ENCODE measurements at places on chromosomes 7 and 10.

DNA sequence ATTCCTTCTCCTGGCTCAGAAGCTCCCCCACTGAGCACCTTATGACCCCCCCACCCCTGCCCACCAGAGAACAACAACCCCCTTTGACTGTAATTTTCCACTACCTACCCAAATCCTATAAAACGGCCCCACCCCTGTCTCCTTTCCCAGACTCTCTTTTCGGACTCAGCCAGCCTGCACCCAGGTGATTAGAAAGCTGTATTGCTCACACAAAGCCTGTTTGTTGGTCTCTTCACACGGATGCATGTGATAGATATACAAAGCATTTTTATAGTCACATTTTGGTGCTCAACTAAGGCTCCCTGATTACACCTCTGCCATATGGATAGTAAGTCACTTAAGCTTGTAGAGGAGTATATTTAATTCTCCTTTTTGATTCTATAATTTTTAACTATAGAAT, 985.8 kb downstream of the REEP3 start:
- no peak for ATAC-seq

- peak; percentile 67 for ATAC-seq
These were observed 58.6 kb downstream of the ZMIZ1 start for GRCh38 chr10:79127151-79127961.

DNA sequence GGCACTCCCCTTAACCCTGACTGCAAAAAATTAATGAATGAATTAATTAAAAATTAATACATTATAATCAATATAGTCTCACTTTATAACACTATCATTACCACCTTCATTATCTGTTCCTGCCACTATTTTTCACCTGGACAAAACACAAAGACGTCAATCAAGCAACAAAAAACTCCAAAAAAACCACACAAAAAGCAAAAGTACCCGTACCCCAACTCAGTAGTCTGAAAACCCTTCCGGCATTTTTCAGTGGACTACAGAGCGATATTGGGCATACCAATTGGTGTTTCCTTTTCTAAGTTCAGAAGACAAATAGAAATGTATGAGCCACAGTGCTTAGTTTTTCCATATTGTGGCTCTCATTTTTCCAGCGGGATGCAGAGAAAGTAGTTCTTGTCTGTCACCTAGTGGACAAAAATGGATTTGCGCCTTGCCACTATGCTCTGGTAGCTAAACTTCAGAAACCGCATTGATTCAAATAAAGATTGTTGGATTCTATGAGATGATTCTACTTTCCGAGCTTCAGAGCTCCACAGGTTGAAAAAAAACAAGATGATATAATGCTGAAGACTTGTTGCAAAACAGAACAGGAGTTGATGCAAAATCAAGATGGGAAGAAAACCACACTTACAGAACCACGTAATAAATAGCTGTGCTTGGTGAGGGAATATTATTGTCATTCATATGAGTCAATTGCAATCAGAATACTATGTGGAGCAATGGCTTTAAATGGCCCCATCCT, 50.6 kb upstream of the ITGB1 start:
- no peak for ATAC-seq

GRCh38 chr7:119175911-119176627, 951.6 kb downstream of the ANKRD7 start:
- ATAC-seq = no peak

DNA sequence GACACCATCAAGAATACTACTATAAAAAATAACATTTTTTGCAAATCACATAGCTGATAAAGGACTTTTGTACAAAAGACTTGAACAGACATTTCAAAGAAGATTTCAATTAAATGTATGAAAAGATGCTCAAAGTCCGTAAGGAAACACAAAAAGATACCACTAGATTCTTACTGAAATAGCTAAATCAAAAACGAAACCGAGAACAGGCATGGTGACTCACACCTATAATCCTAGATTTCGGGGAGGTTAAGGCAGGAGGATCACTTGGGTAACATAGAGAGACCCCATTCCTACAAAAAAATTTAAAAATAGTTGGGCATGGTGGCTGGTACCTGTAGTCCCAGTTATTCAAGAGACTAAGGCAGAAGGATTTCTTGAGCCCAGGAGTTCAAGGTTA, 520.2 kb upstream of the GRM3 start:
- no peak for ATAC-seq

Data from gastroesophageal sphincter (tissue), 4 donors.